ENCODE measurements at places on chromosomes 6 and 20.

DNA sequence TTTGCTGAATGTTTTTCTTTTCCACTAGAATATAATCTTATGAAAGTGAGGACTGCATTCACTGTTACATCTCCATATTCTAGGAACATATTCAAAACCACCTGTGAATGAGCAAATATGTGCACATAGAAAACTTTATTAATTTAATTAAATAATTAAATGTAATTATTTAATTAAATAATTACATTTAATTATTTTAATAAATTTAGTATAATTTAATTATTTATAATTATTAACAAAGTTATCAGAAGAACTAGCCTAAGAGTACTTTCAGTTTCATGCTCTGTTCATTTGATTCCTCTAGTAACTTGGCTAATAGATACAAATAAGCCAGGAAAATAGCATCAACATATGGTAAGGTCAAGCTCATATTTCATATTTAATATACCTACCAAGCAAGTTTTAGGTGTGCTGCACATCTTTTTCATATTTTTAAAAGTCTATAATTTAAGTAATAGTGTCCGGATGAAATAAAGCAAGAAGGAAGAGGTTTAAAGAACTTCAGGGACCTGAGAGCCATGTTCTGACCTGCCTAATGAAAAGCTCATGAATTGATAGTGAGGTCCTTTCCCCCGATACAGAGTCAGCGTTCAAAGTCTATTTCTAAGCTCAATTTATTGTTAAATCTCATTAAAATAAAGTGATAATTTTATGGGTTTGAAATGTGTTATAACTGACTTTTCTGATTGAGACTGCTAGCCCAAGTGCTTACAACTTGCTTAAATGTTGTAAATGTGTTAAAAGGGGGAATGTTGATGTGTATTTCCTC is 361.4 kb upstream of the FLRT3 start:
- DNase-seq = no peak

DNA sequence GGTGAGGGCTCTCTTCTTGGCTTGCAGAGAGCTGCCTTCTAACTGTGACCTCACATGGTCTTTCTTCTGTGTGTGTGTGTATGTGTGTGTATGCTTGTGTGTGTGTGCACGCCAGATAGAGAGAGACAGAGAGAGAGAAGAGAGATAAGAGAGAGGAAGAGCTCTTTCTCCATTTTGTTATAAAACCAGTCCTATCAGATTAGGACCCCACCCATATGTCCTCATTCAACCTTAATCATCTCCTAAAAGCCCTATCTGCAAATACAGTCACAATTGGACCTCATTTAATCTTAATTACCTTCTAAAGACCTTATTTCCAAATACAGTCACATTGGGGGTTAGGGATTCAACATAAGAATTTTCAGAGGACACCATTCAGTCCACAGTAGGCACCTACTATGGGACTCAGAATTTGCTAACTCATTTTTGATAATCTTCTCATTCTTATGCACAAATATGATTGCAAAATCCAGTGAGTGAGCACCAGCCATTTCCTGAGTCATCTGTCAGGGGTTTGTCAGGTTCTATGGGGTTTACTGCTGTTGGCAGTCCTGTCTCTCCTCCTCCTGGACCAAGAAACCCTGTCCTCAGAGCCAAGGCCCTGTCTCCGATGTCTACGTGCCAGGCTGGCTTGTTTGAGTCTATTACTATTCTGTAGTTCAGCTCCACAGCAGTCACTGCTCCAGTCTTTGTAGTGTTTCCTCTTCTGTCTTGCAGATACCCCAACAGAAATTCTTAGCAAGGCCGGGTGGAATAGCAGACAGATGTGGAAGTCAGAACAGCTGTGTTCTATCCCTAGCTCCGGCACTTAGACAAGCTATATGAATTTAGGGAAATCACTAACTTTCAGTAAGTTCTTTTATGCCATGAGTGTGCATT is 59.0 kb upstream of the FAM184A start:
- DNase-seq = no peak

DNA sequence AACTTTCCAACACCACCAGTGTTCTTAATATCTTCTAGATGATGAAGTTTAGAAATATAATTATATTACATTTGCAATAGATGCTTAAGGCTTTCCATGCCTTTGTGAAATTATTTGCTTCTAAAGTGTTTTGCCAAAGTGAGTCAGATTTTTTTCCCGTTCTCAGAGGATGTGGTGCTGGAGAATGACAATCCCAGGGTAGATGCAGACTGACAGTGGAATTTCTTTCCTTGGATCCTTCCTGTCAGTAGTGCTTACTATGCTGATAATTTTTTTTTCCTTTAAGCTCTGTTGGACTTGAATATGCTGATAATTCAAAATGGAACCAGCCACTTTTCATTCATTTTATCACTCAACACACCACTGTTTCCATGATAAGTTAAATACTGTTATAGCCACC is 59.9 kb upstream of the SOX4 start:
- no peak for DNase-seq

GRCh38 chr20:45993197-45993951 is 15.3 kb upstream of the MMP9 start:
- DNase-seq = no peak

- DNase-seq = no peak
Measured at GRCh38 chr6:82251942-82252341, 4.4 kb upstream of the IBTK start.

DNA sequence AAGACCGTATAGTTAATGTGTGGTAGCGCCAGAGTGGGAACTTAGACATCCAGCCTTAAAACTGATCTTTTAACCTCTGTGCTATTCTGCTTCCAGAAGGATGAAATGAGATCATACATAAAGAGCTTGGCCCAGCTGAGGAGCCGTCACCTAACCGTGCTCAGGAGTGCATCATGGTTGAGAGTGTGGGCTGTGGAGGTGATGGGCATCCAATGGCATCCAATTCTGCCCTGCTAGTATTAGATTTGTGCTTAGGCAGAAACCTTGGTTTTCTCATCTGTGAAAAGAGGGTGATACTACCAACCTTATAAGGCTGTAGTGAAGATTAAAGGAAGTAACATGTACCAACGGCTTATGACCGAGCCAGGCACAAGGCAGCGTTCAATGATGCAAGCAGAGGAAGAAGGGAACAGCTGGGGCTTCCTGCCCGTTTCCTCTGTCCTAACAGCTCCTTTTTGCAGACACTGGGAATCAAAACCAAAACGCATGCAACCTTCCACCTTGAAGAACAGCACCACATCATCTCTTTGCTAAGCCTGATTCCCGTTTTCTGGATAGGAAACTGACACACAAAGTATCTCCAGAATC is 1.3 kb downstream of the SLC22A16 start:
- no peak for DNase-seq

GRCh38 chr6:35166116-35166515 is 25.0 kb upstream of the TCP11 start:
- DNase-seq = no peak

GRCh38 chr6:155147958-155148663 is 115.7 kb upstream of the CLDN20 start:
- DNase-seq = no peak

DNA sequence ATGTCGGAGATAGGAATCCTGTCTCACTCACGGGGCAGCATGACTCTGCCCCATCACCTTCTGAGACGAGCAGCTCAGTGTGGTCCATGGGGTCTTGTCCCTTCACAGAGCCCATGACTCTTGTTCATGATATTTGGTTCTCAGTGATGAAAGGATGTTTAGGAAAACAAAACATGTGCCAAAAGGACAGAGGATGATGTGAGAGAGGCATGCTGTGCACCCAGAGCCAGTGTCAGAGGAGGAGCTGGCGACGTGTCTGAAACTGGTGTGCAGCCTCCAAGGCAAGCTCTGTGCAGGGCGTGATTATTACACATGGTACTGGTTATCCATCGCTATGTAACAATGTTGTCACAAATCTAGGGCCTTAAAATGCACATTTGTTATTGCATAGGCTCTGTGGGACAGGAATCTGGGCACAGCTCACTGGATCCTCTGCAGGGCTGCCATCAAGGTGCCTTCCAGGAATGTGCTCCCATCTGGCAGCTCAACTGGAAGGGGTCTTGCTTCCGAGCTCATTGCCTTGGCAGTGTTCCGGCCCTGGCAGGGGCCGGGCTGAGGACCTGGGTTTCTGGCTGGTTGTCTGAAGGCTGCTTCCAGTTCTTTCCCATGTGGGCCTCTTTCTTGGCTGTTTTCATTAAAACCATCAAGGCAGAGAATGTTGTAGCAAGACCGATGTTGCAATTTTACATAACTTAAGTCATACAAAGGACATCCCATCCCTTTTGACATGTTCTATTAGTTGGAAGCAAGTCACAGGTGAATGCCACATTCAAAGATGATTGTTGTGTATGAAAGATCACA is 175.4 kb downstream of the ERMARD start:
- no peak for DNase-seq

DNA sequence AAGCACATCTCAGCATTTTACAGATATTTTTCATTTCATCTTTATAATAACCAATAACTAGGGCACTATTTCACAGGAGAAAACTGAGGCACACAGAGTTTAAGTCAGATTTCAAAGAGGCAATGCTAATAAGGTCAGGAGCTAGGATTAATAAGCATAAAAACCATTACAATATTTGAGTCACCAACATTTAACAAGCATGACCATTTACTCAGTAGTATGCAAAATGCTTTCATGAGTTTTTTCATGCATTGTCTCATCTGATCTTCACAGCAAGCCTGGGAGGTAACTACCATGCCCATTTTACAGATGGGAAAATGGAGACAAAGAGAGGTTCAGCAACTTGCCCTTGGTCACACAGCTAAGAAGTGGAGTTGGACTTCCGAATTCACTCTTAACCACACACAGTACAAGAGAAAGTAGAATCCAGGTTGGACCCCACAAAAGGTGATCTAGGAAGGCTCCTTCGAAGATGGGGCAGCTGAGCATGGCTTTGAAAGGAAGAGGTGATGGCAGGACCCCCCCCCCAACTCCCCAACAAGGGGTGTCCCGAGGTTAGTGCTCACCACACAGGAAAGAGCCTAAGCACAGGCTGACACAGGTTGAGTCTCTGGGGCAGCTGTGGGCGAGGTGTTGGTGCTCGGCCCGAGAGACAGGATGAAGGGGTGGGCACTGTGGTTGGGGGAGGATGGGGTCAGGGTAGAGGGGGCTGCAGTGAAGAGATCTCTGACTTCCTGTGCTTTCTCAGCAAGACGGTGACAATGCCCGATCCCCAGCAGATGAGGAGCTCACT is 108.8 kb downstream of the PREX1 start:
- no peak for DNase-seq

GRCh38 chr6:140058863-140059262 is 684.4 kb upstream of the CITED2 start:
- DNase-seq = no peak

DNA sequence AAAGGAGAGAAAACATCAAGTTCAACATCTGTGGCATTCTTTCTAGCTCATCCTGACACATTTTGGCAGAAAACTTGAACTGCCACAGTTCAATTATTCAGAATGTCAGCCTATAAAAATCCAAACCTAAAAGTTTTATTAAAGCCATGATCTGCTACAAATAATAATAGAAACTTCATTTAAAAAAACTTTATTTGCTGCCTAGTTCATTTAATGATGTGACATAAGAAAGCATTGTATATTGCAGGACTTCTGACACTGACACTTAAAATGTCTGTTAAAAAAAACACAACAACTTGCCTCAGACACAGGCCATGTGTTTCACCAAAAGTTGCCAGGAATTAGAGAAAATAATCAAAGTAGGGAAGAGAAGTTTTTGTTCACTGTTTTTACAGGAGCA is 88.3 kb upstream of the HTR1E start:
- DNase-seq = no peak

Measured in cortex of kidney (tissue), 1 donor.